ENCODE measurements at places on chromosomes 2 and 18.

GRCh38 chr2:240469740-240470139 lies 34.3 kb downstream of the GPC1 start:
- no peak for DNase-seq

- DNase-seq: peak; percentile 43
Observed at GRCh38 chr2:232611559-232612218, 21.7 kb upstream of the EFHD1 start.

- no peak for DNase-seq
Observed at GRCh38 chr2:99729104-99730025, 239.5 kb upstream of the REV1 start.

DNA sequence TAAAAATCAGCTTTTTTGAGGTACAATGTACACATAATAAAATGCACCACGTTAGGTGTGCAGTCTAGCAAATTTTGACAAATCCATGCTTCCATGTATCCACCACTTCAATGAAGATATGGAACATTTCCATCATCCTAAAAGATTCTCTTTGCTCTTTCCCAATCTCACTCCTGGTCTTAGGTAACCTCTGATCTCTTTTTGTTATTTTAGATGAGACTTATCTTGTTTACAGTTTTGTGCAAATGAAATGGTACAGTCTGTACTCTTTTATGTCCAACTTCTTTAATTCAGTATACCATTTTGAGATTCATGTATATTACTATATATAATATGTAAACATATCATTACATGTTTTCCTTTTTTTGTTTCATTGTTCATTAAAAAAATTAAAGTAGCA lies 16.3 kb upstream of the SERPINB5 start:
- no peak for DNase-seq

DNA sequence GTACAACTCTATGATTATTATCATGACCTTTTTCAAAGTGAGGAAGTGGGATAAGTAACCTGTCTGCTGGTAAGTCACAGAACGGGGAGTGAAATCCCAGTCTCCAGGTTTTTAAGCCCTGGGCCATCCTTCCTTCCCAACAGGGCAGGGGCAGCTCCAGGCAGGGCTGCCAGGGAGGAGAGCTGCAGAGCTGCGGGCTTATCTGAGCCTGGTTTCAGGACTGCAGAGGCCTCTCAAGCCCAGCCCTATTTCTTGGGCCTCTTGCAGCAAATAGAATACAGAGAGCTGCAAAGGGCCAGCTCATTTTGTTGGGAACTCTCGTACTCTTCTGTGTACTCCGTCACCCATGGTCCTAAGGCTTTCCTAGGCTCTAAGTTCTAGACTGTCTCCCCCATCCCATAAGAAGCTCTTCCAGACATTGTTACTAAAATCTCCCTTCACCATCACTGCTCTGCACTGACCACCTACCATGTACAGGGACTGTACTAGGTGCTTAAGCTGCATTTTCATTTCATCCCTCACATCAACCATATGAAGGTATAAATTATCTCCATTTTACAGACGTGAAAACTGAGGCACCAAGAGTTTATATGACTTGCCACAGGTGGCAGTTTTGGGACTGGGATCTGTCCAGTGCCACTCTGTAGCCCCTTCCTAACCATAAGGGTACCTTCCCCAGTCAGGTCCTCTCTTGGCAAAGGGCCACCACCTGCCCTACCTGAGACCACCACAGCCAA lies 3.1 kb downstream of the RAB11FIP5 start:
- DNase-seq: no peak

DNA sequence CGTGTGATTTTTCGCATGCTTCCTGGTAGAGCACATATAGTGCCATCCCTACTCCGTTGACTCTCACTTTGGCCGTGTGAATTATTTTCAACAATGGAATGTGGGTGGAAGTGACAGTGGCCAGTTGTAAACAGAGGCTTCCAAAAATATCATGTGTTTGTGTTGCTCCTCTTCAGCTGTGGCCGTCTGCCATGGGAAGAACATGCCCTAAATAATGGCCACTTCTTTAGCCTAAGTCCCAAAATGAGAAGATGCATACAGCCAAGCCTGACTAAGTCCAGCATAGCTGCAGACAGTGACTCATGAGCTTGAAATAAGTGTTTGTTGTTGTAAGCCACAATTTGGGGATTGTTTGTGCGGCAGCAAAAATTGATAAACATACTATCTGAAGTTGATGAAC lies 8.9 kb upstream of the GALNT1 start:
- DNase-seq: no peak

DNA sequence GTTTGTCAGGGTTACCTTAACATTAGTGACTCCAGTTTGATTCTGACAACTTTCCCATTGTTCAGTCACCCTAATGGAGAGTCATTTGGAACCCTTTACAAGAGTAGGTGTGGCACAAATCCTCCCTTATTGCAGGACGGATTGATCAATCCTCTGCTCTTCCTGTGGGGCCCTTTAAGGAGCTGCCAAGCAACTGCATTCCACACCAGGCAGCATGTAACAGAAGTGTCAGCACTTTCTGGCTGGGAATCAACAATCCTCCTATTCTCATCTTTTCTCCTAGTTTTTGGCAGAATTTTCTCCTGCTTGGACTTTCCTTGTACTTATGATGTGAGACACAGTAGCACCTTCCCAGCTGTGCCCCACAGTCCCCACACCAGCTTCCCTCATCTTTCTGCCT lies 177.8 kb downstream of the ST6GAL2 start:
- no peak for DNase-seq

DNA sequence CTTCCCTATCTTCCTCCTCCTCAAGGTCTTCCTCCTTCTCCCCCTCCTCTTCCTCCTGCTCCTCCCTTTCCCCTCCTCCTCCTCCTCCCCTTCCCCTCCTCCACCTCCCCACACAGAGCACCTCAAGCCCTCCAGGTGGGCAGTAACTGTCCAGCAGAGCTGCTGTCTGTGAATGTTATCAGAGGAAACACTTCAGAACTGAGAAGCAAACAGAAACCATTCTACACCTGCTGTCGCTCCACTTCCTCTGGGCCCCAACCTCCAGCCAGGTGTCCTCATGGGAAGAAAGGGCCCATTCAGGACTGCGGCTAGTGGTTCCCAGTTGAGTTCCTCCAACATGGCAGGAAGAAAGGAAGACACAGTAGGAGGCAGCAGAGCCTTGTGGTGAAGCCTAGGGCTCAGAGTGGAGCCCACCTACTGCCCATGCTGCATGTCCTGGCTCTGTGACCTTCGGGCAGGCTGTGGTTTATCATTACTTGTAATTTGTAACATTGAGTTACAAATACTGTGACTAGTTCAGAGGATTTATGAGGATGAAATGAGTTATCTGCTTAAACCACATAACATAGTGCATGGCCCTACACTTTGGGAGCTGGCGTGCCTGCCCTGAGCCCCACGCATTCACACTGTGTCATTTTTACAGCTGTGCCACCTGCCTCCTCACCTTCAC lies 165.9 kb upstream of the ID2 start:
- no peak for DNase-seq

DNA sequence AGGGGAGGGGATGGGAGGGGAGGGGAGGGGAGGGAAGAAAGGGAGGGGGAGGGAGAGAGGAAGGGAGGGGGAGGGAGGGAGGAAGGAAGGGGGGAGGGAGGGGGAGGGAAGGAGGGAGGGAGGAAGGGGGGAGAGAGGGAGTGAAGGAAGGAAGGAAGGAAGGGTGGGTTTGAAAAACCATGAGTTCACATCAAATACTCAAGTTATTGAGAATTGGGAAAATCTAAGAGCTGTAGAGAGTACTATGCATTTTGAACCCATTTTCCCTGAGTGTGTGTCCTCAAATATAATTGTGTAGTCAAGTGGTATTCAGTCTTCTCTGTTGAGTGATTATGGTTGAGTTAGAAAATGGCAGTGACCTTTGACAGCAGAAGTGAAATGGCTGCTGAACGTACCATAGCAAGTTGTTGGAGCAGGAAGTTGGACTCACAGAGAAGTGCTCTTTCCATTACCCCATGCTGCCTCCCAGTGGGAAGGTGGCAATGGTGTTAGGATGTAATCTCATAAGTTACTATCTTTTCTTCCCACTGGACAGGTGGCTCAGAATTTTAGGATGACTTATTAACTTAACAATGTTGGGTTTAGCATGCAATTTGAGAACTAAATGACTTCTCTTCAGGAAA lies 214.6 kb downstream of the SETBP1 start:
- peak; percentile 31 for DNase-seq

- no peak for DNase-seq
Observed at GRCh38 chr2:105237045-105237765, 4.3 kb upstream of the GPR45 start.

DNA sequence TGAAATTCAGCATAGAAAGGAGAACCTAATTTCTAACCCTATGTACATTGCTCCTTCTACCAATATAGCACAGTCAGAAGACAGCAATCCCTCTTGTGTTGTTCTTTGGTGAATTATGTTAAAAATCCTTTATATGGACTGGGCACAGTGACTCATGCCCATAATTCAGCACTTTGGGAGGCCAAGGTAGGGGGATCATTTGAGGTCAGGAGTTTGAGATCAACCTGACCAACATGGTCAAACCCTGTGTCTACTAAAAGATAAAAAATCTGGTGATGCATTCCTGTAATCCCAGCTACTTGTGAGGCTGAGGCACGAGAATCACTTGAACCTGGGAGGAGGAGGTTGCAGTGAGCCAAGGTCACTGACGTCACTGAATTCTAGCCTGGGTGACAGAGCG lies 195.6 kb downstream of the TMX3 start:
- no peak for DNase-seq

DNA sequence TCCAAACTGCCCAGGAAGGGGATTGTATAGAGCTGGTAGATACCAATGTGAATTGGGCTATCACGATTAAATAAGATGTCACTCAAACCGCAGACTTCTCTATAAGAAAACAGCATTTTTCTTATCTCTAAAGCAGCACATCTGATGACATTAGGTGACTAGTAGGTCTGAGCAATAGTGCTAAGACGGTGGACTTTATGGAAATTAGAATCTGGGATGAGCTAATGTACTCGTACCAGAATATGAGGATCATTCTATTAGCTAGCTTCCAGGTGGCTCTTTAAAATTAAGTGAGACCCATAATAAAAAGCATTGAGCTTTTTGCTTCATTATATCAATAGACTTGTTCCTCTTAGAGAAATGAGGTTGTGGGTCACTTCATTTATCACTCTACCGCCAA lies 130.0 kb upstream of the MC4R start:
- no peak for DNase-seq

GRCh38 chr18:8538935-8539334 lies 70.3 kb upstream of the RAB12 start:
- DNase-seq: no peak

- no peak for DNase-seq
Observed at GRCh38 chr2:198883604-198884003, 574.1 kb downstream of the SATB2 start.

- no peak for DNase-seq
Observed at GRCh38 chr2:10016001-10016801, 27.1 kb upstream of the KLF11 start.

DNA sequence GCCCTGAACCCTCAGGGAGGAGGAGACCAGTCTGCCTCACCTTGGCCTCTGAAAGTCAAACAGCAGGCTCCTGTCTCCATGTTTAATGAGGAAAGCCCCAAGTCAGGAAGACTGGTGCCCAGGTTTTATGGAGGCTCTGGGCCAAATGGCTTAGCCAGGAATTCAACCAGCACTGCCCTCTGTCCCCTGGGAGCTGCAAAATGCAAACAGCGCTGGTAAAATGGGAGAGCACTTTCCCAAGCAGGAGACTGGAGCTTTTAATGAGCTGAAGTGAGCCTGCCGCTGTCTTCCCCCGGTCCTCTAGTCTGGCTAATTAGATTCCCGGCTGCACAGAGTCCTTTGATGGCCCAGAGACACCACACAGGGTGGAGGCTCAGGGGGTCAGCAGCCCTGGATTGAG lies 276.0 kb upstream of the TRIB2 start:
- DNase-seq: no peak

DNA sequence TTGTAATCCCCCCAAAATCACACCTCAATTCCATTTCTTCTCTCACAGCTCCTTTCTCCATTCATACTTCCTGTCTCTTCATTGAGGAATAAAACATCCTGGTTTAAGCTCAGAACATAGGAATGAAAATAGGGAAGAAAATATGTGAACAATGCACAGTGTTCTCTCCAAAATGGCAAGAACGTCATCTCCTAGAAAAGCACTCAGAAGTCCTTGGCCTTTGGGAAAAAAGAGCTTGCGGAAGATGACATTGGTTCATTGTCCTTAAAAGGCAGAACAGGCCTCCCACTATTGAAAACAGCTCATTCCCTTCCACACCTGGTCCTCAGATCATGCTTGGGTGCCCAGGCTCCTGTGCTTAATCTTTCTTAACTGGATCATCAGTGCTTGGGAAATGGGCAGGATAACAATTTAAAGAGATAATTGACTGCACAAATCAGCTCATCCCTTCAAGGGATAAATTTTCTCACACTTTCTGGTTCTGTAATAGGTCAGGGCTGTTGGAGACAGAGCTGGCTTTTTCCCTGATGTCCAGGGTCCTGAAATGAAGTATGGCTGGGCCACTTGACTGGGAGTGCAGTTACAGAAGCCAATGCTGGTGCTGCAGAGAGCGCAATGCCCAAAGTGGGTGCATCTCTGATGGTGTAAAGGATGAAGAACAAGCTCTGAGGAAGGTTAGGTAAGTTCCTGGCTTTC lies 69.2 kb downstream of the MARCHF4 start:
- DNase-seq: no peak

DNA sequence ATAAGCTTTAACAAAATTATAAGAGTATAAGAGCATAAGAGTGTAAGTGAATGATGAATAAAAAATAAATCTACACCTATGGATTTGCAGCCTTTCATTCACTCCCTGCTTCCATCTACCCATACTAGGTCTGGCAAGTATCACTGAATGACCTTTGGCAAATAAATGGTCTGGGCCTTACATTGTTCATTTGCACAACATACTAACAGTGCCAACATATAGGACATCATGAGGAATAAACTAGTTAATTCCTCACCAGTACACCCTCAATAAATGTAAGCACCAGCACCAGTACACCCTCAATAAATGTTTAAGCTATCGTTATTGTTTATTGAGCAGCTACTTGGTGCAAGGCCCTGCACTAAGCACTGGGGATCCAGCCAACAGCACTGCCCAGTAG lies 26.9 kb downstream of the STAT1 start:
- no peak for DNase-seq

DNA sequence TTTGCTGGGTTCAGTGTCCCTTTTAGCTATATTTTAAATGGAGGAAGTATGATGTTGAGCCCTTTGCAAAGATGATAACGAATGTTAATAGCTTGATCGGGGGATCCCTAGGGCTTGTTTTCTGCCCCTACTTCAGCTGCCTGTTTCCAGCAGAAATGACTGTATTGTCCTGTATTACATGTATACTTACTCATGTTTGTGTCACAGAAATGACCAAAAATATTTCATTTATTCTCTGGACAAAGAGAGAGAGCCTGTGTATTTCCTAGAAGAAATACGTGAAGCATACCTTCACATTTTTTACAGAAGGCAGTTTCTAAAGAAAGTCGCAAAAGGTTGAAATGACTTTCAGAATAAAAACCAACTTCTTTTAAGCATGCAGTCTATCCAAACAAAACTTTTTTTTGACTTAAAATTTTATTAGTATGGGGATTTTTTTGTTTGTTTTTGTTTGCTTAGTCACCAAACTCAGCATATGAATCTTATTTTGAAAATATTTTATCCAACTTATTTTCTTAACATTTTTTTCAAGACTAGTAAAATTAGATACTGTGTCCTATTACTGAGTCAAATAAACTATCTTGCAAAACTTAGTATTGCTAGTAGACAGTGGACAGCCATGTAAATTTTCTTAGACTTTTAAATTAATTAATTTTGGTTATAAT lies 68.9 kb downstream of the PTRHD1 start:
- DNase-seq: no peak

GRCh38 chr2:177881008-177881747 lies 191.4 kb downstream of the PDE11A start:
- DNase-seq: no peak

GRCh38 chr2:68824831-68825230 lies 46.4 kb downstream of the BMP10 start:
- DNase-seq: no peak

- no peak for DNase-seq
Observed at GRCh38 chr18:50757358-50757757, 62.5 kb downstream of the MRO start.

All from NCI-H446 (cell line).